ENCODE measurements at places on chromosomes 6 and 20. TPM values are rescaled to one million over a fixed set of nuclear protein-coding genes. Genes with fewer than 3 reads are reported as not detected.

The BACH2 gene
- 79.6 TPM for total RNA-seq

The GPR6 gene
- not detected for total RNA-seq

The CST2 gene
- total RNA-seq = not detected

The EFCAB8 gene
- total RNA-seq = 0.71 TPM

The GABRR1 gene
- not detected for total RNA-seq
